Stimulated activated CD8-positive, alpha-beta memory T cell treated with anti-CD3 and anti-CD28 coated beads, Interleukin-7, amount 100 ng/mL, for 1 hour (primary cell): ENCODE measurements at places on chromosomes 3 and 15.

- DNase-seq: no peak
Measured at GRCh38 chr3:15591928-15592327, 9.4 kb downstream of the HACL1 start.

- DNase-seq: no peak
Measured at GRCh38 chr15:38093931-38094330, 158.7 kb upstream of the SPRED1 start.

GRCh38 chr3:58612830-58613229 is 35.6 kb upstream of the FAM107A start:
- no peak for DNase-seq

DNA sequence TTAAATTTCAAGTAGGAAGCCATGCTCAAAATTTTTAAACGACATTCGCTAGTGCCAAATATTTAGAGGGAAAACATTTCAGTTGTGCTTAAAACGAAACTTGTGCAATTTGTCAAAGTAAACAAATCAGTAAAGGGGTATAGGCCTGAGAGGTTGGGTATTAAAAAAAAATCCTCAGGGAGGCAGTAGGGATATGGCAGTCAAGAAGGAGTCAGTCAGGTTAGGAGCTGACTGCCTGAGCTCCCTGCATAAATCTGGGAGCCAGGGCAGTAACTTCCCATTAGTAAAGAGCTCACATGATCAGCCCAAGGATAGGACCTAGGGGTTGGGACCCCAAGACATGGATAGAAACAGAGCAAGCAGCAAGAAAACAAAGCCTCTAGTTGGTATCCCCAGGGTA is 120.7 kb upstream of the STAC start:
- no peak for DNase-seq

DNA sequence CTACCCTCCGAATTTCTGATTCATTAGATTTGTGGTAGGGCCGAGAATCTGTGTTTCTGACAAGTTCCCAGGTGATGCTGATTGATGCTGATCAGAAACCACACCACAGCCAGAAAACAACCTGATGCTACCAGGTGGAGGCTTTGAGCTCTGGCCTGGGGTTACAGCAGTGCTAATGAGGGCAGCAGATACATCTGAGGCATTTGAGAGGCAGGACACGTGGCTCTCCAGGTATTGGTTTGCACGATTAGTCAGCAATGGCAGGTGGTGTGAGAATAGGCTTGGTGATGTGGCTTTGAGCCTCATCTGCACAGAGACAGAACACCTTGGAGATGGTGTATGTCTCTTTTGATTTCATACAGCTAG is 78.8 kb upstream of the THBS1 start:
- no peak for DNase-seq

- no peak for DNase-seq
Measured at GRCh38 chr15:42670451-42670850, 66.5 kb downstream of the CDAN1 start.

DNA sequence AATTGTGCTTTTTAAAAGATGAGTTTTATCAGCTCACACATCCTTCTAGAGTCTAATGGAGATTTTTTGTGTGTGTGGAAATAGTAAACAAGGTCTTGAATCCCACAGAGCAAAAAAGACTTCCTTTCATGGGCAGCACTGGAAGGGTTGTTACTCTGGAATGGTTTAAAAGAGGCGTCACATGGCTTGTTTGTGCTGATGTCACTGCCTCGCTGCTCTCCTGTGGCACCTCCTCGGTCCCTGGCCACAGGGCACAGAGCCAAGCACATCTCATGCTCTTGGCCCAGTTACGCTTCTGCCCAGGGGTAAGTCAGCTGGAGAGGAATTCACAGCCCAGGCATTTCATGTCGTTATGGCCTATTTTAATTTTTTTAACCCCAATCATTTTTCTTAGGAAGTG is 53.2 kb downstream of the PGPEP1L start:
- DNase-seq: no peak

DNA sequence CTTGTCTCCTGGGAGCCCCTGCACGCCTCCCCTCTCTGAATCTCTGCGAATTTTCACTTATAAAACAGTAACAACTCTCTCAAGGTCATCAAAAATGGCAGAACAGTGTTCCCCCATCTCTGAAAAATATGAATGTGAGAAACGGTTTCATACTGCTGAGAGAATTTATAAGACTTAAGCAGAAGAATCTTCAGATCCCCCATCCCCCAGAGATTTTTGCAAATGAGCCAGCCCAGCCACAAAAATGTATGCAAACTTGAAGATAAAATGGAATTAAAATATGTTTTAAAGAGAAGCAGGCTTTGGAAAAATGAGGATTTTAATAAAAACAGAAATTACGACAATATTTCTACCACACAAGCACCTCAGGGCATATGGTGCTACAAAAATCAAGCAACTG is 173.0 kb downstream of the STT3B start:
- DNase-seq: no peak

GRCh38 chr3:32257641-32258438 is 19.4 kb downstream of the CMTM8 start:
- no peak for DNase-seq

DNA sequence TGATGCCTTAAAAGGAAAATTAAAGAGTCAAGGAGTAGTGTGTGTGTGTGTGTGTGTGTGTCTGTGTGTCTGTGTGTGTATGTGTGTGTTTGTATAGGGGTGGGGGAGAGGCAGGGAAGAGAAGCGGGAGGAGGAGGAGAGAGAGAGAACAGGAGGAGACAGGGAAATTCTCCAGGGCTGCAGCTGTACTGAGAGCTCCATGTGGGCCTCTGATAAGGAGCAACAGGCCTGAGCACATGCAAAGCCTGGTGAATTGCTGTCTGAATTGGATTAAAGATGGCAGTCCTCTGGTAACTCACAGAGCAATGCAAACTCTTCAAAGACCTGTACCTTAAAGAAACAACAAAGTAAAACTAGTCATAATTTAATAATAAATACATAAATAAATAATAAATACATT is 70.6 kb downstream of the SEMA6D start:
- no peak for DNase-seq

DNA sequence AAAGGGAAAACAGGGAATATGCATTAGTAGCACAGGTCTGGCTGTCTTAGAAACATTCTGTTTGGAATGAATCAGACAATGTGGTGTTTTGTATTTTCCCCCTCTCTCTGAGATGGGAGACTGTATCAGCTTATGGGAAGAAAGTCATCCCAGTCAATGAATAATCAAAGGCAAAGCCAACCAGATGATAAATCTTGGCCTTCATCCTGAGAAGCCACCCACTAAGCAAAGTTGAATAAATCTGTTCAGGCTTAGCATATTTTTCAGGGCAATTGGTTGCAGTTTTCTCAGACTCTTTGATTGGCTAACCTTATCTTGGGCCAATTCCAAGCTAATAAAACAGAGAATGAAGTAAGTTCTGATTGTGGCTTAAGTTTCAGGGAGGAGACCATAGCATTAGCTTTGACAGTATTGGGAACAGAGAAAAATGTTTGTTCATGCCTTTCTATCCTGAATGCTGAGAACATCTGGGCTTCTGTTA is 63.6 kb upstream of the ARL8B start:
- no peak for DNase-seq

DNA sequence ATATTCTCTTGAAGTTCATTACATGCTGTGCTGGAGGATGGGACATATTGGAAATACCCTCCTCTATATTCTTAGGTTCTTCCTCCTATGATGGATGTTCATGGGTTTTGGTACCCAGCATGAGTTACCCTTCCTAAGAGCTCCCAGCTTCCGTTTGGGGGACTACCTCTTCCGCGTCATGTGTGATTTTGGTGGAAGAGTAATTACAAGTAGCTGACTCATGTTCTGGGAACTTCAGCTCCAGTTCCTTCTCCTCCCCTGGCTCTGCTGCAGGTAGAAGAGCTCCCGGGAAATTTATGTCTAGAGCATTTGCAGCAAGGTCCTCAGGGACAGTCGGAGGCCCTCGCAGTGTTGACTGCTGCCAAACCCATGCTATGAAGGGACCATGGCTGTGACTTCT is 208.8 kb upstream of the IL12A start:
- DNase-seq: no peak

GRCh38 chr3:128369881-128370642 is 96.6 kb downstream of the DNAJB8 start:
- no peak for DNase-seq

- DNase-seq: no peak
Measured at GRCh38 chr15:89680282-89680873, 1.2 kb upstream of the PLIN1 start.

- no peak for DNase-seq
Measured at GRCh38 chr15:83984601-83985000, 251.0 kb upstream of the GOLGA6L4 start.

DNA sequence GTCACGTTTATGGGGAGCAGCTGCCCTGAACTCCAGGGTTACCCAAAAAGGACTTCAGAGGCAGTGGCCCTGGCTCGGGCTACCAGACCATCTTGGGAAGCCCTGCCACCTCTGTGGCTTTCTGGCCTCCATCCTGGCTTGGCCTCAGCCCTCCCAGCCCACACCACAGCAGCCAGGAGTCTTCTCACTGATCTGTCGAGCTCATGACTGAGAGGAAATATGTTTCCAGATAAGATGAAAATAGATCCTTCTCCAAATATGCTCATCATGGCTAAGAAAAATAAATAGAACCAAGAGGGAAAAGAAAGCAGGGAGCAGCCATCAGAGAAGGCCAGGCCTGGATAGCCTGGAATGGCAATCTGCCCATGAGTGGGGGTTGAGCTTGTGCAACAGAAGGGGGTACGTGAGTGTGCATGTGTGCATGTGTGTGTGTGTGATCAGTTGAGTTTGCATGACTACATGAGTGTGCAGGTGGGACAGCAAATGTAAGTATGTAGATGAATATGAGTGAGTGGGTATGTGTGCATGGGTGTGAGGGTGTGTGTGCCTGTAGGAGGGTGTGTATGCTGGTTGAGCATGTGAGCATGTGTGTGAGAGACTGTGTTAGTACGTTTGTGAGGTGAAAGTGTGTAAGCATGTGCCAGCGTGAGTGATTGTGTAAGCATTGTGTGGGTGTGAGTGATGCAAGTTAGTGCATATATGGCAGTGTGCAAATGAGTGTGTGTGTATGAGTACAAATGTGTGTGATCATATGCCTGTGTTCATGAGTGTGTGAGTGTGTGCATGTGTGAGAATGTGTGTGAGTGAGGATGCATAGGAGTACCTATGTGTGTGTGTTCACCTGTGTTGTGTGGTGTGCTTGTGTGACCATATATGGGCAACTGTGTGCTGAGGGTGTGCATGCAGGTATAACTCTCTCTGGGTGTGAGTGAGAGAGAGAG is 9.9 kb upstream of the RFT1 start:
- DNase-seq: no peak

DNA sequence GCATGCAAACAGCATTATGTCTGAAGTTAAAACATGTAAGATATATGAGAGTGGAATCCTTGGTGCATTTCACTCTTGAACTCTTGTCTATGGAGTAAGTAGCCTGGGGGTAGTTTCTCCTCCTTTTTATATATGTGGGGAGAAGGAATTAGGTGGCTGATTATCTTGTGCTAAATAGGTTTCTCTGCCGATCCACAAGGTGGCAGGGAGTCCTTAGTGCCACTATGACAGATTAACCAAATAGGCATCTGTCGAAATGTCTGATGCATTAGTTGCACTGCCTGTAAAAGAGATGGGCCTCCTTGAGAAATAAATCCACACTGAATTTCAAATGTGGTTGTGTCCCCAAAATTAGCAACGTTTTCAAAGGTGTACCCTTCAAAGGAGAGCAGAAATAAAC is 170.1 kb downstream of the CNTN4 start:
- no peak for DNase-seq

DNA sequence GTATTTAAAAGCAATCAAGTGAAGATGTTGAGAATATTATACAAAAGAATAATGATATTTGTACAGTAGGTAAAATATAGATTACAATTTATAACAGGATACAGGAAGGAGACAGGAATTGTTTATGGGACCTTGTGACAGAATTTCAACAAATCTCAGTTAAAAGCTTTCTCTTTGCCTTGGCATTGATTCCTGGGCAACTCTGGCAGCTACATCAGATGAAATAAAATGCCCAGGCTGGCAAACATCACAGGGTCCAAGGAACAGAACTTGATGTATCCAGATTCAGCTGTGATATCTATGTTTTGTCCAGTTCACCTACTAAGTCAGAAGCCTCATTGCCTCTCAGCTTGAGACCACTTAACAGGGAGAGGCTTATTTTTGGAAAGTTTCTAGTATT is 473.1 kb downstream of the MCTP2 start:
- DNase-seq: no peak

- DNase-seq: no peak
Measured at GRCh38 chr3:159926573-159926972, 62.1 kb upstream of the IL12A start.

GRCh38 chr3:58801541-58801940 is 135.0 kb upstream of the FAM3D start:
- DNase-seq: no peak

DNA sequence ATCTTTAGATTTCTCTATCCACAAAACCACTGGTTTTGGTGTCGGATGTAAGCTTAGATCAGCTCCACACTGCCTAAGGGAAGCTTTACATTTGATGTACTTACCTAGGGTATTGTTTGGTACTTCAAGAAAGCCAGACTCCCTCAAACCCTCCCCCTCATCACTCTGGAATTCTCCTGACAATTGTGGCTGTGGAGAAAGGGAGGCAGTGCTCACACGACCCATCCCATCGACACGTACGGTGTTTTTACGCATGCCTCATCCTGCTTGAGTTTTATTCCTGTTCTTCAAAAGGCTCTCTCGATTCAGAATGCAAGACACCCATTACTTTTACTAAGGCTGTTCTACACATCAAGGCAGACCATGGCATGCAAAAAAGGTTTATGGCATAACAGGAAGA is 67.3 kb upstream of the ONECUT1 start:
- no peak for DNase-seq

DNA sequence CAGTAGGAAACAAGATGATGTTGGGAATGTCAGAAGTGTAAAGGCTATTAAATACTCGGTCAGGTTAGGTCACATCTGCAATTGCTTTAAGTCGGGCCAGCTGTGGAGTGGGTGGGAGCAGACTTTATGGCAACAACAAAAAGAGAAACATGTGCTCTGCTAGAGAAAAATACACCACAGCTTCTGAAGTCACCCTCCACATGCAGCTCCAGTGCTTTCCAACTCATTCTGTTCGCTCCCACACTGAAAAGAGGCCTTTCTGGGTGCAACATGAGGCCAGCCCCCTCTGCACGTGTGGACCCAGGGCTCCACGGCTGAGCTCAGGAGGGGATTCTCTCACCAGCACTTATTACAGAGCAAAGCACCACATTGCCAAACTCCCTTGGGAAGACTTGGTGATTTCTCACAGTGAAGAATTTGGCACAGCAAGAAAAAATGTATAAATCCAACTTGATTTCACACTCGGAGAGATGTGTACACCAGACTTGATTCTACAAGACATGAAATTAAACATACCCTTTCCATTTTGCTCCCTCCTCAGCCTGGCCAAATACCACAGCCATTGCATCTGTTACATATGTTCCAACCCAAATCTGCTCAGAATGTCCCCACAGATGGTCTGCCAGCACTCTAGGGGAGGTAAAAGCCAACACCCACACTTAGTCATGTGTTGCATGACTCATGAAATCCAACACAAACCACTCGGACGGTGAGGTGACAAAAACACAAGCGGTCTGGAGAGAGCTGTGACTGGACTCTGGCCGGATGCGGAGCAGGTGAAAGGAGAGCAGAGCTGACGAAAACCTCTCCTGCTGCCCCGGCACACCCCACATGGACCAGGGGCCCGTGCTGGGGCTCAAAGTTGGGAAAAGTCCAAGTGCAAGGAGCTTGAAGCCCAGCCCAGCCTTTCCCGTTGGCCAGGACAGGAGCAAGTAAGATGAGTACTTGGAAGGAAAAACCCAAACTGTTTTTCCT is 74.6 kb downstream of the ITGB5 start:
- no peak for DNase-seq
